Activated naive CD4-positive, alpha-beta T cell treated with anti-CD3 and anti-CD28 coated beads for 36 hours (primary cell): ENCODE measurements at places on chromosomes 1 and 21.

DNA sequence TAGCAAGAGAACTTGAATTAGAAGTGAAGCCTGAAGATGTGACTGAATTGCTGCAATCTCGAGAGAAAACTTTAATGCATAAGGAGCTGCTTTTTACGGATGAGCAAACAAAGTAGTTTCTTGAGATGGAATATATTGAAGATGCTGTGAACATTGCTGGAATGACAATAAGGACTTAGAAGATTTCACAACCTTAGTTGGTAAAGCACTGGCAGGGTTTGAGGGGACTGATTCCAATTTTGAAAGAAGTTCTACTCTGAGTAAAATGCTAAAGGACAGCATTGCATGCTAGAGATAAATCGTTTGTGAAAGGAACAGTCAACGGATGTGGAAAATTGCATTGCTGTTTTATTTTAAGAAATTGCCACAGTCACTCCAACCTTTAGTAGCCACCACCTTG lies 69.5 kb downstream of the GDAP2 start:
- no peak for DNase-seq

DNA sequence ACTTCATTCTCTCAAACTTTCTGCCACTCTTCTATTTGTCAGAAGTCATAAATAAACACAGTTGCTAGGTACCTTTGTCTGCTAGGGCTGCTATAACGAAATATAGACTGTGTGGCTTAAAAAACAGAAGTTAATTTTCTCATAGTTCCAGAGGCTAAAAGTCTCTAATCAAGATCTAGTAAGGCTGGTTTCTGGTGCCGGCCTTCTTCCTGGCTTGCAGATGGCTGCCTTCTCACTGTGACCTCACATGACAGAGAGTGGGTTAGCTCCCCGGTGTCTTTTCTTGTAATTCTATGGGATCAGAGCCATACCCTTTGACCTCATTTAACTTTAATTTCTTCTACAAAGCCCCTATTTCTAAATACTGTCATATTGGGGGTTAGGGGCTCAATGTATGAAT lies 5.9 kb downstream of the PDC start:
- DNase-seq: no peak

GRCh38 chr1:100518023-100518422 lies 19.9 kb upstream of the GPR88 start:
- DNase-seq: no peak

GRCh38 chr1:216843409-216843808 lies 120.2 kb upstream of the ESRRG start:
- DNase-seq: no peak

GRCh38 chr1:175307160-175307559 lies 114.6 kb upstream of the KIAA0040 start:
- DNase-seq: no peak

- DNase-seq: no peak
Observed at GRCh38 chr1:229907884-229908638, 159.0 kb upstream of the GALNT2 start.

DNA sequence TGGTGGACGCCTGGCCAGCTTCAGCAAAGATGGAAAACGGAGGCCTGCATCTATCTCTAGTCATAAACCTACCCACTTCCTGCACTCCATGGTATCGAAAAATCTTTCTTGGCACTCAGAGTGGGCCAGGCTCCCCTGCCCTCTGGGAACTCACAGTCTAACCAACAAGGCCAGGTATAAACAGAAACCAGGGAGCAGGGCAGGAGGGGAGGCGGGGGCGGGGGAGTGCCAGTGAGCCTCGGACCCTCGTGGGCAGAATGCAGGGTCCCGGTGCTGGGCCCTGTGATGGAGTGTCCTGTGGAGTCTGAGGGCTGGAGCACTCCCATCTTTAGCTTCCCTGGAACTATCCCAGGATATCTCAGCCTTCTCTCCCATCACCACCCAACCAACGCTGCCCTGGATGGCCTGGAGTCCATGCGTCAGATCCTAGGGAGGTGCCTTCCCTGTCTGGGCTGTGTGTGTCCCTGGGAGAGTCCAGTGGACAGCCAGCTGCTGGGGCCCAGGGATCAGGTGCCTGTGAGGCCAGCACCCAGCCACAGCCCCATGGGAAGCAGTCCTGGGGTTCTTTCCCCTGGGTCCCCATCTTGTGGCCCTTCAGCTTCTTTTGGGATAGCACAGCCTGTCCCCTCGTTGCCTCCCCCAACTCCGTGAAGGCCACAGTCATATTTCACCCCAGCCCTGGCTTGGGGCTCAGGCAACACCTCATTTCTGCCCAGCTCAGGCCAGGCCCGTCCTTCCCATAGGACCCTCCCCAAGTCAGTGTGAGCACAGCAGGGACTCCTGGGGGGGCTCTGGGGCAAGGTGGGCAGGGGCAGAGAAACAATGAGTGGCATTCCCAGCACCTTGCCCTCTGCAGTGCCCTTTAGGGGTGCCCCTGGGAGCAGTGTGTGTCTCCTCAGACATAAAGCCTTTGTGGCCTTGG lies 1.1 kb upstream of the EPS8L3 start:
- peak; percentile 2 for DNase-seq

DNA sequence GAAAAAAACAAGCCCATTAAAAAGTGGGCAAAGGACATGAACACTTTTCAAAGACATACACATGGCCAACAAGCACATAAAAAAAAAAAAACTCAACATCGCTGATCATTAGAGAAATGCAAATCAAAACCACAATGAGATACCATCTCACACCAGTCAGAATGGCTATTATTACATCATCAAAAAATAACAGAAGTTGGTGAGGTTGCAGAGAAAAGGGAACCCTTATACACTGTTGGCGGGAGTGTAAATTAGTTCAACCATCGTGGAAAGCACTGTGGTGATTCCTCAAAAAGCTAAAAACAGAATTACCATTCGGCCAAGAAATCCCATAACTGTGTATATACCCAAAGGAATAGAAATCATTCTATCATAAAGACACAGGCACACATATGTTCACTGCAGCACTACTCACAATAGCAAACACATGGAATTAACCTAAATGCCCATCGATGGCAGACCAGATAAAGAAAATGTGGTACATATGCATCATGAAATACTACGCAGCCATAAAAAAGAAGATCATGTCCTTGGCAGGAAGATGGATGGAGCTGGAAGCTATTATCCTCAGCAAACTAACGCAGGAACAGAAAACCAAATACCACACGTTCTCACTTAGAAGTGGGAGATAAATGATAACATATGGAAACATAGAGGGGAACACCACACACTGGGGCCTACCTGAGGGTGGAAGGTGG lies 70.1 kb downstream of the INTS7 start:
- DNase-seq: no peak

GRCh38 chr1:230186874-230187273 lies 119.8 kb downstream of the GALNT2 start:
- peak; percentile 12 for DNase-seq

- peak; percentile 52 for DNase-seq
Observed at GRCh38 chr1:16235944-16236510, 956 bp downstream of the CPLANE2 start.

DNA sequence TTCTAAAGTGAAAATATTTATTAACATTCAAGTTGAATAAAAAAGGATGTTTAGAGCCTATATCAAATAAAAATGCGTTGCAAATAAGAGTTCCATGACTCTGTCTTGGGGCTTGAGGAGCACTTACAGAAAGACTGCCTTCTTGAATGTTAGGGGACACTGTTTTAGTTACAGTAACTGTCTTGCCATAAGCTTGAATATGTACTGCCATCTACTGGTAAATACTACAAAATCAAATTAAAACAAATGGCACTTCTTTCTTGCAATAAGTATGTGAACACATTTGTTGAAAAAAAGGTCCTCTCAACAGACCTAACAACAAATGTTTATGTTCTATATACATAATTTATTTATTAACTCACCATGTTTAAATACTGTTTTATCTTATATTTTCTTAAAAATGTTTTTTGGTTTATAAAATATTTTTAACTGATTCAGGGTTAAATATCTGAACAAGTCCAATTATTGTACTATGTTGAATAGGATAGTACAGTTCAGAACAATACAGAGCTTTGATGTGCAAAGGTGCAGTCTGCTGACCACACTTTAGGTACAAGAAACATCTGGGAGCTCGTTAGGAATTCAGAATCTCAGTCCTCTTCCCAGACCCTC lies 199.5 kb downstream of the LRRIQ3 start:
- DNase-seq: no peak

DNA sequence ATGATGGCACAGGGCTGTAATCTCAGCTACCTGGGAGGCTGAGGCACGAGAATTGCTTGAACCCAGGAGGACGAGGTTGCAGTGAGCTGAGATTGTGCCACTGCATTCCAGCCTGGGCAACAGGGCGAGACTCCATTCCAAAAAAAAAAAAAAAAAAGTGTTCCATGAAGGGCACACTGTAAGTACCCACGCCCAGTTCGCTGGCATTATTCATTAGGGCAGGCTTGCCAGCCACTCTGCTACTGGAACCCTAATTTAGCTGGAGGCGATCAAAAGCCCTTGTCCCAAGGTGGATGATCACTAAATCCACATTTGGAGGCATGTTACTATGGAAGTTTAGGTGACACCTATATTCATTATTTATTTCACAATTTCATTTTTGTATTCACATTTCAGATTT lies 5.0 kb downstream of the IFNLR1 start:
- DNase-seq: no peak

- peak; percentile 51 for DNase-seq
Observed at GRCh38 chr1:151047591-151047924, at the start of gene C1orf56. TSS of gene C1orf56 (plus strand) at chr1:151047751. CDS start at chr1:151047848, 97 bp downstream.

- no peak for DNase-seq
Observed at GRCh38 chr21:15966651-15967050, 236.9 kb downstream of the USP25 start.

DNA sequence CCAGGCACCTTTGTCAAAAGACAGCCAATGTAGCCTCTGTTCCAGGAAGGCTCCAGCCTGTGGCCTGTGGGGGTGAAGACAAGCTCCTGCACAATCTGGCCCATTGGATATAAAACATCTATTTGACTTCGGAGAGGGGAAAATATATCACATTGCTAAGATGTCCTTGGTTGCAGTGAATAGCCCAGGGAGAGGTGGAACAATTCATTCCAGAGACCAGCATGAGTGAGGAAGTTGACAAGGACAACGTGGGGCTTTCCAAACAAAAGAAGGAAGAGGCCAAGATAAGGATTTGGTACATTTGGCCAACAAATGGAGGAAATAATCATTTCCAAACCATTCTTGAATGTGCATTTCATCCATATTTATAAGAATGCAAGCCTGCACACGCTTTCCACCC lies 187.0 kb downstream of the ETS2 start:
- DNase-seq: no peak

- no peak for DNase-seq
Observed at GRCh38 chr1:243748706-243749283, 101.2 kb downstream of the AKT3 start.

DNA sequence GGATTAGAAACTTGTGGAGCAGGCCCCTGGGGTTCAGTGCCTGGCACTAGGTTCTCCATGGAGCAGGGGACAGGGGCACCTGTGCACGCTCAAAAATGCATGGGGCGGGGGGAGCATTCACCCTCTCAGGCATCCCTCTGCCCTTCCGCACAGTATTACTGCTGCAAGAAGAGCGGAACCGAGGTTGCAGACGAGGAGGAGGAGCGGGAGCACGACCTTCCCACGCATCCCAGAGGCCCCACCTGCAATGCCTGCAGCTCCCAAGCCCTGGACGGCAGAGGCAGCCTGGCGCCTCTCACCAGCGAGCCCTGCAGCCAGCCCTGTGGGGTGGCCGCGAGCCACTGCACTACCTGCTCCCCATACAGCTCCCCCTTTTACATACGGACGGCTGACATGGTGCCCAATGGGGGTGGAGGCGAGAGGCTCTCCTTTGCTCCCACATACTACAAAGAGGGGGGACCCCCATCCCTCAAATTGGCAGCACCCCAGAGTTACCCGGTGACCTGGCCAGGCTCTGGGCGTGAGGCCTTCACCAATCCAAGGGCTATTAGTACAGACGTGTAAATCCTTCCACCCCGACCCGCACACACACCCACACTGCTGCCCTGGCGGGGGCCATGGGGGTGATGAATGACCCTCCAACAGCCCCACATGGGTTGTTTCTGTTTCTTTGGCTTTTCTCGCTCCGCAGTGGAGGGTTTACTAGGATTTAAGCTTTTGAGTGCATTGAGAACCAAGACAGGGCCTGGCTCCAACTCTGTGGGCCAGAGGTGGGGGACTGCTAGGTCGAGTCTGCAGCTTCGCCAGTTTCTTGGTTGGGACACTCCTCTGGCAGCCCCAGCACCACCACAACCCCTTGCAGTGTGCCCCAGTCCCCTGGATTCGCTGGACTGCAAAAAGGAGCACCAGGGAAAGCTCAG lies 63.7 kb downstream of the TOR1AIP2 start:
- no peak for DNase-seq

DNA sequence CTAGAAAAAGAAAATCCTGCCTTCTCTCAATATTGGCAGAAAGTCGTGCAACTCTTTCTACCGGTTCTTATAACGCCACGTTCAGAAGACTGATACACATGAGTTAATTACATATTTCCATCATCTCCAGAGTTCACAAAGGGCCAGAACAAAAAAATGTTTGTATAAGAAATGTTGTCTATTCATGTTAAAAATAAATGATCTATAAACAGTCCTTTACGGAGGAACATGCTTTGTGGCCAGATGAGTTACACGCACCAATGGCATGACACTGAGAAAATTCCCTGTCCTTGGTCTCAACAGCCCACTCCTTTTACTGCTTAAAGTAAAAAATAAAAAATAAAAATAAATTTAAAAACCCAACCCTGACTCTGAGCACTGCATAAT lies 29.5 kb downstream of the C2CD2 start:
- DNase-seq: no peak
